Large intestine (tissue), 12 donors: ENCODE measurements at places on chromosomes 6 and 20. TPM values are rescaled to one million over a fixed set of nuclear protein-coding genes. Genes with fewer than 3 reads are reported as not detected.
A peak's percentile ranks its signal among the peaks of the same experiment; 100 is the strongest.

Gene NKX2-2
- polyA plus RNA-seq, result 4.1 TPM

Gene ULBP2
- 0.09 TPM for polyA plus RNA-seq

Gene SLC22A16
- 0.25 TPM for polyA plus RNA-seq

DNA sequence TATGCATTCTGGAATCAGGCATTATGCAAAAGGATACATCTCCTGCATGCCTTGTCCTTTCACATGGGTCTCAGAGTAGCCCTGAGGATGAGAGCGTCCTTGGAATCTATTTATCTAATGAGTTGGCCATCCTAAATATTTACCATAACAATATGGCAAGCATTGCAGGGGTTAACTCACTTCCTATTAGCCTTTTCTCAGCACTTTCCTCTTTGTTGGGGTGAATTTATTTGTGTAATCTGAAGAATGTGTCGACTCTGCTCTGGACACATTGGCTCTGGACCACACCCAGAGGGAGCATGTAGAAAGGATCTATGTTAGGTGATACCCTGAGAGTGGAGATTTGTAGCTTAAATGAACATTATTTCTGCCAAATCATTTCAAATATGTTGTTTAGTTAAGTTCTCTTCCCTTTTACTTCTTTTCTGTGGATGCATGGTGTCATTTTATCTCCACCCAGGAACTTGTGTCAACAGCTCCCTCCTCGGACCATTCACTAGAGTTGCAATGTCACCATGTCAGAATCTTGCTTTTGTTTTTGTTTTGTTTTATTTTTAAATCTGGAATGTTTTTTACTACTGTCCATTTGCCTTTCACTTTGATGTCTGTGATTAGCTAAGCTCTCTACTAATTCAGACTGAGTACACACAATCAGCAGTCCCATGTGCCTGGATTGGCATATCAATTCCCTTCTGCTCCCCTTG is 757.0 kb upstream of the MMS22L start:
- no peak for DNase-seq

DNA sequence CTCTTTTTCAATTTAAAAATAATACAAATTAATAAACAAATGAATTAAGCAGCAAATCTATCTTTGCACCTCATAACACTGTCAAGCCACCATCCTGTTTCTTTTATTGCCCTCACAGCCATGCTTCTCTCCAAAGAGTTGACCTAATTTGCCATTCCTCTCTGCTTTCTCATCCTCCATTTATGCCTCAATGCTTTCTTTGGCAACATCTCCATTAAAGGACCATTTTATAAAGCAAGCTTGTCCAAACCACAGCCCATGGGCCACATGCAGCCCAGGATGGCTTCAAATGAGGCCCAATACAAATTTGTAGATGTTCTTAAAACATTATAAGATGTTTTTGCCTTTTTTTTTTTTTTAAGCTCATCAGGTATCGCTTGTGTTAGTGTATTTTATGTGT is 26.4 kb upstream of the MEI4 start:
- no peak for DNase-seq

- DNase-seq, result no peak
Observed at GRCh38 chr6:121925534-121926255, 473.8 kb upstream of the HSF2 start.

DNA sequence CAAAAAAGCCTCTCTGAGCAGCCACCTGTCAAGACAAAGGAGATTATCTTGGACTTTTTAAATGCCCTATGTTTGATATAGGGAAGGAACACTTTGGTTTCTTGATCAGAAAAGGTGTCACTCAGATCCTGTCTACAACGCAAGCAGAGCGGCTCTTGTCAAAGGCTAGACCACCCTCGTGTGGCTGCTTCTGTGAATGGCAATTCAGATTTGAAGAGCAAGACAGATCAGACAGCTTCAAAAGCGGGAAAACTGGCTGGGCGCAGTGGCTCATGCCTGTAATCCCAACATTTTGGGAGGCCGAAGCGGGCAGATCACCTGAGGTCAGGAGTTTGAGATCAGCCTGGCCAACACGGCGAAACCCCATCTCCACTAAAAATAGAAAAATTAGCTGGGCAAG is 10.1 kb upstream of the NXT1 start:
- DNase-seq, result no peak

- DNase-seq, result peak; percentile 86
Observed at GRCh38 chr20:17958373-17959256, 10.0 kb downstream of the SNX5 start.
